ENCODE measurements at places on chromosomes 6 and 20.

DNA sequence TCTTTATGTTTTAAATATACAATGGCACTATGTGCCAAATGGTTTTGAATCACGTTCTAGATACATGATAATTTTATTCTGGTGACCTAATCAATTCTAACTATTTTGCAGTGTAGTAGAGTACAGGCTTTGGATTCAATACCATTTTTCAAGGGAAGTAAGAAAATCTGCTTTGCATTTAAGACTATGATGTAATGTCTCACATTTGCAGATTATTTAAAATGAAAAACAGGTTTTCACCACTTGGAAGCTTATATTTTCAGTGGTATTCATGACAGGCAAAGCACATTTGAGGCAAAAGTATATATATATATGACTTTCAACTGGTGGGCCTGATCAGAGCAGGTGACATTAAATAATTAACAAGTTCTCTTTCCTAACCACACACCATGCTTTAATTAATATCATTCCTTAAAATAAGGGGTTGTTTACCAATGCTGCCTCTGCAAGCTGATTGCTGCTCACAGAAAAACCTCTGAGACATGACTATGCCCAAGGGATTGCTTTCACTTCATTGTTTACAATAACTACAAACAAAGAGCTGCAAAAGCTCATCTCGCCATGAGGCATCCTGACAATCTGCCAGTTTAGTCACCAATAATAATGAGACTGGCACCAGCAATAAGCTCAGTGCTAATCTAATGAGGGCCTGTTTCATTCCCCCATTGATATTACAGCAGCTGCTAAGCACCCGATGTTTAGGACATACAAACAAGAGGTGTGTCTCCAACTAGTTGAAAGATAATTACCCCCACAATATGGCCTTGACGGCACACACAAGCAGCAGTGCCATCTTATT lies 1176.0 kb upstream of the GJE1 start:
- DNase-seq: no peak

GRCh38 chr20:63522091-63522868 lies 1.7 kb downstream of the PPDPF start:
- DNase-seq: no peak

- no peak for DNase-seq
These were observed 75.5 kb upstream of the ELOVL5 start for GRCh38 chr6:53424300-53424699.

GRCh38 chr6:159037756-159038290 lies 7.0 kb downstream of the TAGAP start:
- DNase-seq: no peak

- no peak for DNase-seq
These were observed 29.9 kb upstream of the PRDM1 start for GRCh38 chr6:106056060-106056745.

DNA sequence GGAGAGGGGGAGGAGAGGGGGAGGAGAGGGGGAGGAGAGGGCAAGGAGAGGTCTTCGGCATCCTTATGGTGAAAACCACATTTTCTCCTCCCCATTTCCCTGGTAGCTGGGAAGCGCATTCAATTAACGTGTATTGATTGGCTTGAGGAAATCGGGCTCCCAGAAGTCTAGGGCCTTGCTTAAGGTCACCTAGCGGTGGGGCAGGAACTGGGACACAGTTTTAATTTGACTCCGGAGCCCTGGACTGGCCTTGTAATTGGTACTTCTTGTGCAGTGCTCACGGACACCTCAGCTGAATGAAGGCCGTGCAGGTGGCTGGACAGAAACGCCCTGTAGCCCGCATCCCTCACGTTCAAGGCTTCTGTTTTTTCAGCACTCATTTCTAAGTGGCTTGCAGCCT lies 42.8 kb downstream of the CTCFL start:
- no peak for DNase-seq

DNA sequence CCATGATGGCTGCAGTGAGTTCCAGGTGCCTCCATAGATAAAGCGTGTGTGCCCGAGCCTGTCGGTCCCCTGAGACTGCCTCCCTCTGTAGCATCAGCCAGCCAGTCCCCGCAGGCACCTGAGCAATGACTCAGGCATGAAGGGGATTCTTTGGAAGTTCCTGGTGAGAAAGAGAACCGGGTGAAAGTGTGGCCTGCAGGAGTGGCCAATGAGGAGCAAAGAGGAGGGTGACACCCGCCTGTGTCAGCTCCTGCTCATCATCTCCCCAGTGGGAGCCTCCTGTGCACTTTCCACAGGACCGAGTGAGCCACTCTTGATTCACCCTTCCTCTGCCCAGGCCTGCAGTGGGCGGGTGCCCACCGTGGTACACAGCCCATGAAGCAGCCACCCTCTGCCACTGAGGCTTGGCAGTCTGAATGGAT lies 71.2 kb upstream of the PTPN1 start:
- no peak for DNase-seq
